Stimulated activated CD4-positive, alpha-beta T cell treated with anti-CD3 and anti-CD28 coated beads, Interleukin-1b, Interleukin-23, amount 100 ng/mL, for 1 hour (primary cell): ENCODE measurements at places on chromosomes 5 and 9.

DNA sequence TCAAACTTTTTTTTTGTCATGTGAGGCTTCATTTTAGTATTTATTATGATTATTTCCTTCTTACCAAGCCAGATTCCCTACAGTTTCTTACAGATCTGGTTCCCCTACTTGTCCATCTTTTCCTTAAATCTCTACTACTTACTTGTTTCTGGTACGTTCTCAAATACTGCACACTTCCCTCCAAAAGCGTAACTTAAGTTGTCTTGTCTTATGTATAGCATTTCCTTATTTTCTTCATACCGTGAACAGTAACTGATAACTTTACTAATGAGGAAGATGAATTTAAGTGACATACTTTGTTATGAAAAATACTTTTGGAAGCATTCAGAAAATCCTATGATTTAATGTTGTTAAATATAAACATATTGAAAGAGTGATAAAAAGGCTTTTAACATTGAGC is 67.3 kb downstream of the PARP8 start:
- no peak for DNase-seq

- DNase-seq, result no peak
Observed at GRCh38 chr9:130138171-130138653, 34.0 kb upstream of the NCS1 start.

GRCh38 chr5:145237843-145238242 is 597.3 kb downstream of the PRELID2 start:
- DNase-seq, result no peak

- no peak for DNase-seq
Observed at GRCh38 chr5:139982157-139982974, 60.7 kb downstream of the NRG2 start.

GRCh38 chr9:27719711-27720110 is 146.4 kb upstream of the C9orf72 start:
- DNase-seq, result no peak
